ENCODE measurements at places on chromosomes 6 and 20. TPM values are rescaled to one million over a fixed set of nuclear protein-coding genes. Genes with fewer than 3 reads are reported as not detected.

The FOXA2 gene
- total RNA-seq, result not detected

DNA sequence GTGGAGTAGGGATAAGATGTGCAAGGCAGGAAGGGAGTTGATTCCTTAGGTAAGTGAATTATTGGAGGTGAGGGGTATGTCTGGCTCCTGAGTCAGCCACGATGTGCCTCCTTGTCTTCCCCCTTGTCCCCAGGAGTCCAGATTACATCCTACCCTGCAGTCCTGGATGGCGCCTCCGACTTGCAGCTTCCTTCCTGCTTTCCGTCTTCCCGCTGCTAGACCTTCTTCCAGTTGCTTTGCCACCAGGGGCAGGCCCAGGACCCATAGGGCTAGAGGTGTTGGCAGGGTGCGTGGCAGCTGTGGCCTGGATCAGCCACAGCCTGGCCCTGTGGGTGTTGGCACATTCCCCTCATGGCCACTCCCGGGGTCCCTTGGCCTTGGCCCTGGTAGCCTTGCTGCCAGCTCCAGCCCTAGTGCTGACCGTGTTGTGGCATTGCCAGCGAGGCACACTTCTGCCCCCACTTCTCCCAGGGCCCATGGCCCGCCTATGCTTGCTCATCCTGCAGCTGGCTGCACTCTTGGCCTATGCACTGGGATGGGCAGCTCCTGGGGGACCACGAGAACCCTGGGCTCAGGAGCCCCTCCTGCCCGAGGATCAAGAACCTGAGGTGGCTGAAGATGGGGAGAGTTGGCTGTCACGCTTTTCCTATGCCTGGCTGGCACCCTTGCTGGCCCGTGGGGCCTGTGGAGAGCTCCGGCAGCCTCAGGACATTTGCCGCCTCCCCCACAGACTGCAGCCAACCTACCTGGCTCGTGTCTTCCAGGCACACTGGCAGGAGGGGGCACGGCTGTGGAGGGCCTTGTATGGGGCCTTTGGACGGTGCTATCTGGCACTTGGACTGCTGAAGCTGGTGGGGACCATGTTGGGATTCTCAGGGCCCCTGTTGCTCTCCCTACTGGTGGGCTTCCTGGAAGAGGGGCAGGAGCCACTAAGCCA is 4.9 kb downstream of the ABCC10 start:
- no peak for DNase-seq

- no peak for DNase-seq
Measured at GRCh38 chr6:150204705-150205472, 62.0 kb downstream of the PPP1R14C start.

The TGM2 gene
- total RNA-seq, result 333 TPM

GRCh38 chr6:155130161-155130853 is 133.5 kb upstream of the CLDN20 start:
- DNase-seq, result no peak

The SOX12 gene
- total RNA-seq, result 57.1 TPM

DNA sequence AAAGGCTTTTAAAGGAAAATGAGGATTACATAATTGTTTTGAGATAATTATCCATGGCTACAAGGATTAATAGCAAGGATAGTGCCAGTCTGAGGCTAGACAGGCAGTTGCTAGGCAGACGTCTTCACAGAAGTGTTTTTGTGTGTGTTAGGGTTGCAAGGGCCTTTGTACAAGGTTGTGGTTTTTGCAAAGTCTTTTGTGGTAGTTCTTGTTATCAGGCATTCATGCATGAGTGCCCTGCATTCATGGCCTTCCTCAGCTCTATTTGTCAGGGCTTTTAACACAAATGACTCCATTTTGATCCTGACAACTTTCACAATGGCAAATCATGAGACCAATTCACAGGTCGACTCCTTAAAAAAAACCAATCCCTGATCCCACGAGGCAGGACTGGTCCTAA is 68.1 kb upstream of the TXNDC5 start:
- no peak for DNase-seq

The TFAP2D gene
- total RNA-seq, result not detected

DNA sequence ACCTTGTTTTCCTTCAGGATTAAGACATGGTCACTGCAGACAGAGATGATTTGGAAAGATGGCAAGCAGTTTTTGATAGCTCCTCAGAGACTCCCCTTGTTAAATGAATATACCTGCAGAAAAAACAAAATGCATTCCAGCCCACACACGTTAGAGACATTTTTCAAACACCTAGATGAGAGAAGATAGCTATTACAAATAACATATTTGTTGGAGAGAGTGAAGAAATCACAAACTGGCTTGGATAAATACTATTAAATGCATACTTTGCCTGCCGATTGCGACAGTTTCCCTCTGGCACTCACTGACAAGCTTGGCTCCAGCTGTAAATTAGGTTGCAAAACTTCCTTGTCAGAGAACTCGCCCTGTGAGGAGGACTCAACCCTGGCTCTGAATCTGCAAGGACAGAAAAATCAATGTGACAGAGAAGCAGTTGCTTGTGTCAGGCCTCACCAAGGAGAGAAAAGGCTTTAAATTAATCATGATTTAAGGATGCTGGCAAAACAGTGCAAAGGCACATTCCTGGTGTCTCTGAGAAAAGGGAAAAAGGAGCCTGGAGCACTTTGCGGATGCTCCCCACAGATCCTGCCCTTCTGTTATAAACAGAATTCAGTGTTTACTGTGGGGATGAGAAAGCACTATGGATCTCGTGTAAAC is 423.7 kb upstream of the MARCKS start:
- DNase-seq, result peak; percentile 61

The MLN gene
- total RNA-seq, result not detected

DNA sequence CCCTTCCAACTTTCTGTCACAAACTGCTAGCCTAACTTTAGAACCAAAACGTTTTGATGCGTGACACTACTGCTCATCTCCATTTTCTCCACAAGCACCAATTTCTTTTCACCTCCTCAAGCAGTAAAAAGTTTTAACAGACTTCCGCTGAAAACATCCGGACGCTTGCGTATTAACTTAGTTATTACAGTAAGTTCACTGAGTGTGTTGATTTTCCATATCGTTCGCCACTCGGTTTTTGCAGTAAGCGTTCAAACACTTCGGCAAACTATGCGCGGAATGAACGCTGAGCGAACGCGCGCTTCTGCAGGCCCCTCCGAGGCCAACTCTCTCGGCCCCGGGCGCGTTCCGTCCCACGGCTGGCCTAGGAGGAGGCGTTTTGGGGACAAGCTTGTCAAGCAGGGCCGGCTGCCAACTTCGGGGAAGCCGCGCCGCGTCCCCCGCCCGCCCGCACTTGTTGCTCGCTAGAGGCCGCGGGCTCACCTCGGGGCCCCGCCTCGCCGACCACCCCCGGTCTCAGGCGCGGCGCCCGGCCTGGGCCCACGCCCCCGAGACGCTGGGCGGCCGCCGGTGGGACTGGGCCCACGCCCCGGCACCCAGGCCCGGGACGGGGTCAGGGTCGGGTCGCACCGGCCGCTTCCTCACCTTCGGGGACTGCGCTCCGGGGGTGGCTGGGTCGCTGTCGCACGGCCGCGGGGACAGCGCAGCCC is 945 bp downstream of the PHF10 start:
- DNase-seq, result peak; percentile 39

- no peak for DNase-seq
Measured at GRCh38 chr6:52881662-52881995, 27.9 kb downstream of the GSTA3 start.

- no peak for DNase-seq
Measured at GRCh38 chr6:119957195-119957594, 607.6 kb upstream of the MAN1A1 start.

DNA sequence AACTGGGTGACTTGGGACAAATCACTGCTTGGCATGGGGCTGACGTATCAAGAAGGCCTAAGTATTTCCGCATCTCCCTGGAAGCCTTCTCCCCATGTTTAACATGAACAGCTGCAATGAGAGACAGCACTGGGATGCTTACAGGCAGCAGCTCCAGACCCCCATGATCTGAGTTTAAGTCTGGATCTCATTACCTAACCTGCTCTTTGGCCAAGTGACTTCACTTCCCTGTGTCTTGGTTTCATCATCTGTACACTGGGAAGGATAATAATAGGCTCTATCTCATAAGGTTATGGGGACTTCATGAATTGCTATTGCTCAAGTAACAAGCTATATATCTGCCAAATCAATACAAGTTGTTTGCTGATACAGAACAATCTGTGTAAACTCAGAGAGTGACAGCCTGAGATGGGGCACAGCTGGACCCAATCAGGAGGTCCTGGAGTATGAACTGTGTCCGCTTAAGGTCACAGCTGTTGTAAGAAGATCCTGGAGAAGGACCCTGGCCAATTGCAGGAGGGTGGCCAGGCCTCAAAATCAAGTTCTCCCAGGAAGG is 56.0 kb downstream of the TGM2 start:
- no peak for DNase-seq

DNA sequence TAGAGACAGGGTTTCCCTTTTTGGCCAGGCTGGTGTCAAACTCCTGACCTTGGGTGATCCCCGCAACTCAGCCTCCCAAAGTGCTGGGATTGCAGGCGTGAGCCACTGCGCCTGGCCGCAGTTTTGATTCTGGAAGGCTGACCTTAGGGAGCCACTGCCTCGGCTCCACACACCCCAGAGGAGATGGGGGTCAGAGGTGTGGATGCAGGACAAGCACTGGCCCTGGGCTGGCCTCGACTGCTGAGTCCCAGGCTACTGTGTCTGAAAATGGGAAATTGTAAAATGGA is 1.5 kb downstream of the ZBP1 start:
- no peak for DNase-seq

DNA sequence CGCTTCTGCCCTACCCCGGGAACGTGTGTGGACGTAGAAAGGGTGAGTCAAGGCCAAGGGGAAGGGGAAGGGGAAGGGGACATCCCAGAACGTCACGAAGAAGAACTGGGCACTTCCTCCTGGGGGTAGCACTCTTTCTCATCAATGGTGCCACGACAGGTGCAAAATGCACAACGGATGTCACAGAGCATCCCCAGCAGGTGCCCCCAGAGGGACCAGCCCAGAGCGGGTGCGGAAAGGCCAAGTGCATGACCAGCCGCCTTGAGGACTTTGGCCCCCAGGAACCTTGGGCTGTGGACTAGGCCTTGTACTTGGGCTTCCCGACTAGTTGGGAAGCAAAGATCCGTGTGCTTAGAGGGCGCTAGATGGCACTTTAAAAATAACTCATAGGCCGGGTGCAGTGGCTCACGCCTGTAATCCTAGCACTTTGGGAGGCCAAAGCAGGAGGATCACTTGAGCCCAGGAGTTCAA is 12.1 kb upstream of the SRC start:
- DNase-seq, result no peak

The VSX1 gene
- 0.65 TPM for total RNA-seq

The POPDC3 gene
- total RNA-seq, result 14.8 TPM

DNA sequence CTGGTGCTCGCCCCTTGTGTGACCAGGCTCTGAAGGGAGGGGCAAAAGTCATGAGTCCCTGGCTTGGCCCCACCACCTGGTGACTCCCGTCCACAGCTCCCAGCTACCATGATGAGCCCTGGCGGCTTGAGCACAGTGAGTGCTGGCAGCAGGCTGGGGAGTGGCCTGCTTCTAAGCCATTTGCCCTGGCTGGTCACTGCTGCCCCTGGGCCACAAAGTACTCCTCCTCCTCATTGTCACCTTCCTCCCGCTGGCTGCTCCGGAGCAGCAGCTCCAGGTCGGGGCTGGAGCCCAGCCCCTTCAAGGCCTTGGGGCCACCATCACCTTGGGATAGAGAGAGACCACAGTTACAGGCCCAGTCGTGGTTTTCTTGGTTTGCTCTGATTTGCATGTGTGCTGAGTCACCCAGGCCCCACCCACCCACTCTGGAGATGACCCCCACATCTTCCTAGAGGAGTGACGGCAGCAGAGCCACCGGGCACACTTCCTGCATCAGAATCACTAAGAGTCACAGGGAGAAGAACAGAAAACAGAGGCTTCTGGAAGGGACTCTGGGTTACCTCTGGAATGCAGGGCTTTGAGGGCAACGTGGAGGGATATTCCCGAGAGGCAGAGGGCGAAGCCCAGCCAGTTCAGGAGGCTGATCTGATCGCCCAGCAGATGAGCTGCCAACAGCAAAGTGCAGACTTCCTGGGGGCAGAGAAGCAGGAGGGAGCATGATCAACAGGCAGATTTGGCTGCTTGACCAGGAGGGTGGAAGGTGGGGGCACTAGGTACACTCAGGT is 42.1 kb upstream of the CDH22 start:
- peak; percentile 57 for DNase-seq

- no peak for DNase-seq
Measured at GRCh38 chr6:30614044-30614842, 2.8 kb downstream of the PPP1R10 start.

All from PC-9 (cell line).